ENCODE measurements at places on chromosomes 2 and 18.

DNA sequence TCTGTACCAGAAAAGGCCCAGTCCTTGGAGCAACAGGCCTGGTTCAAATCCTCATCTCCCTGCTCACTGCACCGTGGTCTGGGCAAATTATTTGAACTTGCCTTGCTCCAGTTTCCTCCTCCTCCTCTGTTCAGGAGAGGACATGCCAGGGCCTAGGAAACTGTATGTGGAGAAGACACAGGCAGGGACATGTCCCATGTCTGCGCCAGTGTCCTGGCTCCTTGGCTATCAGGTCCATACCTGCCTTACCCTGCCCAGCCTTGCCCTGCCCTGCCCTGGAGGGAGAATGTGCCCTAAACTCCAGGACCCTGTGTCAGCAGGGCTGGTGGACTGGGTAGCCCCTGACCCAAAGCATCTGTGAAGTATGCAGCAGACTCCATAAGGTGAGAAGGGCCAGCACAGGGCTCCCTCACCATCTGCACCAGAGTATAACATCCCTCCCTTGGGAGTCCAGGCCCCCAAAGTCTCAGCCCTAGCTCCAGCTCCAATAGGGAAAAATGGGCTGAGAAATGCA lies 165.3 kb downstream of the GALNT1 start:
- no peak for DNase-seq

- DNase-seq, result no peak
These were observed 36.9 kb downstream of the CRACDL start for GRCh38 chr2:98899041-98899702.

GRCh38 chr2:200613692-200614091 lies 27.9 kb downstream of the AOX1 start:
- DNase-seq, result no peak

- DNase-seq, result no peak
These were observed 151.7 kb downstream of the CTIF start for GRCh38 chr18:48690494-48690893.

DNA sequence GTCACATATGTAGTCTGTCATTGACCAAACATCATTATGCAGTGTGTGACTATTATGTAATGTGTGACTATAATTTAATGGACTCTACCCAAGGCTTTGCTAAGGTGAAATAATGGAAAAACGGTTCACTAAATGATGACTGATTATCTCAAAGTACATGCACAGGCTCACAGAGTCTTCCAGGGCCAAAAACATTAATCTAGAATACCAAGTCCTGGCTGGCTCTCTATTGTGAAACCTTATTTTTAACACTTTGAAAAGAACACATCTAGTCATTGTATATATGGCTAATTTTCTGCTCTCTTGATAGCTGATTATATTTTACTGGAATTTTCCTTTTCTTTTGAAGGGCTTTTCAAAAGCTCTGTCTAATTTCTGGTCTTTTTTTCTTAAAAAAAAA lies 102.9 kb upstream of the THUMPD2 start:
- DNase-seq, result no peak

DNA sequence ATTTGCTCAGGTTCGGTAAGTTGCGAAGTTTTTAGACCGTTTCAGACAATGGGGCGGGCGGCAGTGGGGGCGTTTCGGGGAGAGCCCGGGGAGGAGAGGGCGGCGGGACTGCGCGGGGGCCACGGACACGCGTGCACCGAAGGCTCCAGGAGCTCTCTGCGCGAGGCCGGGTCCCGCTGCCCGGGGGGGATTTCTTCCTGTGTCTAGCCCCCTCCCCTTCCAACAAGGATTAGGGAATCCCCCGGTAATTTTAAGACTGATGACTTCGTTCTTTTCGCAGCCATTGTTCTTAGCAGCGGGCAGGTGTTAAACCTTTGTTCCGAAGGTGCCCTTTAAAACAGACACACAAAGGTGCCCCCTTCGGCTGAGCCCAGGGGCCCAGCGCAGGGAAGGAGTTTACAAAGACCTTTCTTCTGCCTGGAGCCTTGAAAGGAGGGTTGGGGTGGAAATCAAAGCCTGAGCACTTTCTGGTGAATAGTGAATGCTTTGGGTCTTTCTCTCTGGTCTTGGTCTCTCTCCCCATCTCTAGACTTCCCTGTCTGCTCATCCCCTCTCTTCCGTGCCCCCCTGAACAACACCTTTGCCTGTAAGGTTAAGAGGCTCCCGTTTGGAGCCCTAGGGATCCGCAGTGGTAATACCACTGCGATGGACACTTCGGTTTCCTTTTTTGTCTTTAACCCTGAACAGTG lies 2.1 kb downstream of the TRIB2 start:
- DNase-seq, result peak; percentile 25

- no peak for DNase-seq
These were observed 77.8 kb upstream of the HS6ST1 start for GRCh38 chr2:128396500-128396891.

DNA sequence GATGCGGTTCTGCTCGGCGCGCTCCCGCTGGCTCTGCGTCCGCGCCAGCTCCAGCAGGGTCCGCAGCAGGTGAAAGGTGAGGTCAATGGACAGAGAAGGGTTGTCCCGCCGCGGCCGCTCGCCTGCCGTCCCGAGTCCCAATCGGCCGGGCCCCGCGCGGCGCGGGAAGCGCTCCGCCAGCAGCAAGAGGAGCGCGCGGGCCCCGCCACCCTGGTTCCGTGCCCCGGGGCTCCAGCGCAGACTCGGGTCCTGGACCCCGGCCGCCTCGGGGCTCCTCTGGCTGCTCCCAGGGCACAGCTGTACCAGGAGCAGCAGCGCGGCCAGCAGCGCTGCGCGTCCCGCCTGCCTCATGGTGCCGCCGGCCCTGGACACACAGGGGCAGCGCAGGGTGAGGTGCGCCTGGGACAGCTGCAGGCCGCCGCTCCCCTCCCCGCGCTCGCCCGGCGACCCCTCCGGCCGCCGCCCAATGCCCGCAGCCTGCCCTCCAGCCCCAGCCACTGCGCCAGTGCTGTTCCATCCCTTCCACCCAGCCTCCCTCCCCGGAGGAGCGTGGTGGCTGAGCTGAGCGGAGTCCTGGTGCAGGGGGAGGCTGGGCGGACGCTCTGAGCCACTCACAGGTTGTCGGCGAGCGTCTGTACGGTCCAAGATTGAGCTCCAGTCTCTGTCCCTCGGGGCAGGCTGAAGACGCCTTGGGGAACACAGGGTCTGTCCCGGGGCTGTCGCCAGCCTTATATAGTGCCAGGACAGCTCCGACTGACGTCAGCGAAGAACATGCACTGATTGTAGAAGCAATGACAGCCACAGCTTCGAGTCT lies 493 bp downstream of the UCN start:
- no peak for DNase-seq

DNA sequence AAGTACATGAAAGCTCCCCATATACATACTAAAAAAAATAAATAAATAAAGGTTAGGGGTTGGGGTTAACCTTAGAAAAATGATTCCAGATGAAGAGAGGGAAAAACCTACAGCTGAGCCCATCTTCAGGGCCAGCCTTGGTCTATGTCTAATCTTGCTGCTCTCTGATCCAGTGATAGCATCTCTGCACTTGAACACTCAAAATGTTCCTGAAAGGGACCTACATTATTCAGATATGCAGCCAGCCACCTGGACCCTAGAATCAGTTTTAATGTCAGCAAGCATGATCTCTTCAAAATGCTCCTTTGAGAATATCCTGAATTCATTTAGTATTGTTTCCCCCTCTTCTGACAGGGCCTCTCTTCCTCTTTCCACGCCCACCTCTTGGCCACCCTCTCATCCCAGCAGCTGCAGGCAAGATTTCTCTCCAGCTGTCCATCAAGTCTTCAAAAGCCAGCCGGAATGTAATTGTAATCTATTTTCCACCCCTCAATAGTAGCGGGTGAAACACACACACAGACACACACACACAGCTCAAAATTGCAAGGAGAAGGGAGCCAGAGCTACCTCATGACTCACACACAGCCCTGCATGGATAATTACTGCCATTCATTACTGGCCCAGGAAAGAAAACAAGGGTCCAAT lies 135.5 kb downstream of the MYO3B start:
- no peak for DNase-seq

- no peak for DNase-seq
These were observed 332.3 kb downstream of the CLIP4 start for GRCh38 chr2:29447513-29447912.

DNA sequence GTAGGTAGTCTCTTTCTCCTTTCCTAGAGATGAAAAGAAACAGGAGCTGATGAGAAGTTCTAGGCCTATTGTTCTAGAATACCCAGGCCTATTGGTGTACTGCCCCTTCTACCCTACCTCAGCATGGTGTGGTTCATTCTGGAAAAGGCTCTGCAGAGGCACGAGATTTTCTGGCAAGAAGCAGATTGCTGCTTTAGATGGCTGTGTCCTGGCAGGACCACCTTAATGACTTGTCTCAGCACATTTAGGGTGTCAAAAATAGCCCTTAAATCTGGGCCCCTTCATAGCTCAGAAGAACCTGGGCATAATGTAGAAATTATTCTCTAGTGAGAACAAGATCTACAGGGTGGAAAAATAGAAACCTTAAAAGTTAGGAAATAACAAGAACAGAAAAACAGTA lies 87.9 kb downstream of the BCL2L11 start:
- no peak for DNase-seq

DNA sequence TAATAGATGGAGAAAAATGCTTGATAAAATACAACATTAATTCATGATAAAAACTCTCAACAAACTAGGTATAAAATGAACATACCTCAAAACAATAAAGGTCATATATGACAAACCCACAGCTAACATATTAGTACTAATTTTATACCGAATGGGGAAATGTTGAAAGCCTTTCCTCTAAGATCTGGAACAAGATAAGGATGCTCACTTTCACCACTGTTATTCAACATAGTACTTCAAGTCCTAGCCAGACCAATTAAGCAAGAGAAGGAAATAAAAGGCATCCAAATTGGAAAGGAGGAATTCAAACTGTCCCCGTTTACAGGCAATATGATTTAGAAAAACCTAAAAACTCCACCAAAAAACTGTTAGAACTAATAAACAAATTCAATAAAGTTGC lies 61.5 kb upstream of the CTIF start:
- DNase-seq, result no peak

DNA sequence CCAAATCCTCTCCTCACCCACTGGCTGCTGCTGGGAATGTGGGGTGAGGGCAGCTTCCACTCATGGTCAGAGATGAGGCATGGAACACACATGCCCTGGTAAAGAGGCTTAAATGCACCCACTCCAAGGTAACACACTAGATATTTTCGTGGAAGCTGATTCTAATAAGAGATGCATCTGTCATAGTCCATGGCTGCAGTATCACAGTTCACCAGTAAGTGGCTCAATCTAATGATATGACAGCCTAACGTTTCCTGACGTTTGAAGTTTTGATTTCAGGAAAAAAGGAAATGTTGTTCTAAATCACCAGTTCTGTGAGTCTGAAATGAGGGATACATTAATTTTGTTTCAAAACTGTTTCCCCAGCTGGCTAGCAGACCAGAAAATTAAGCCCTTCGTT lies 38.2 kb downstream of the LCT start:
- no peak for DNase-seq

- no peak for DNase-seq
These were observed 95.8 kb upstream of the DAPL1 start for GRCh38 chr2:158699323-158699722.

- no peak for DNase-seq
These were observed 133.0 kb upstream of the EML6 start for GRCh38 chr2:54590216-54591120.

DNA sequence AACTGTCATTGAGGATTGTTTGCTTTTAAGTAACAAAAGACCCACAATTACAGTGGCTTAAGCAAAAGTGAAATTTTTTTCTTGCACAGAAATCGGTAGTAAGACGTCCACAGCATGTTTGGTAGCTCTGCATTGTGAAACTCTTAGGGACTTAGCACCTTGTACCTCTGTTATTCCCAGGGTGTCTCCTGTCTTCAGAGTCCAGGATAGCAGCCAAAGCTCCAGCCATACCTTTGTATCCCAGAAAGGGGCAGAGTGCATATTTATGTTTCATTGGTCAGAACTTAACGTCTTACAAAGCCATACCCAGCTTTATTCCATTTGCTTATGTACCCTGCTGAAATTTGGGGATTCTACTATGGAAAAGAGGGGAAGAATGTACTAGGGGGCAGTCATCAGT lies 32.8 kb downstream of the RMND5A start:
- DNase-seq, result no peak

DNA sequence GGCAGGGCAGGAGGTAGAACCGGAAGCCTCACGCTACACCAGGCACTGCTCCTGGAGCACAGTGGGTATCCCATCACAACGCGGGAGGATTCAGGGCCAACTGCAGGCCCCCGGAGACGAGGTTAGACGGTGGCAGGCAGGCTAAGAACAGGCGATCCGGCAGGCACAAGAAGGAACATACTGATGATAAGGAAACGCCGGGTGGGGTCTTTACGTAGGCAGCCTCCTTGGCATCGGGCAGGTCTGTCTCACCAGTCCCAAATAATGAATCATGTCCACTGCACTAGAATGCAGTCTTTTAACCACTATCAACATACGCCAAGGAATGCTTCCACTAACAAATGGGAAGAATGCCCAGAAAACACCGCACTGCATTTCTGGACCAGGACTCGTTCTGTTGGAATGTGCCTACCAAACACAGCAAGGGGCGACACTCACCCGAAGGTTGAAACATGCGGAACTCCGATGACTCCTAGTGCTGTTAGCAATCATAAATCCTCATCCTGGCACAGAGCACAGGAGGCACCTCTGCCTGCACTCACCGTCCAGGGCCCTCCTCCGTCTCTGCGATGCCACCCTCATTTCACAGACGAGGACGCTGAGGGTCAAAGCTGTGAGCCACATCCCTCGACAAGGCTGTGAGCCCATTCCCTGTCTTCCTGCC lies 35.2 kb downstream of the ZNF516 start:
- DNase-seq, result peak; percentile 21
